ENCODE measurements at places on chromosomes 11 and 22. TPM values are rescaled to one million over a fixed set of nuclear protein-coding genes. Genes with fewer than 3 reads are reported as not detected.

Gene UBTFL1
- not detected for total RNA-seq

DNA sequence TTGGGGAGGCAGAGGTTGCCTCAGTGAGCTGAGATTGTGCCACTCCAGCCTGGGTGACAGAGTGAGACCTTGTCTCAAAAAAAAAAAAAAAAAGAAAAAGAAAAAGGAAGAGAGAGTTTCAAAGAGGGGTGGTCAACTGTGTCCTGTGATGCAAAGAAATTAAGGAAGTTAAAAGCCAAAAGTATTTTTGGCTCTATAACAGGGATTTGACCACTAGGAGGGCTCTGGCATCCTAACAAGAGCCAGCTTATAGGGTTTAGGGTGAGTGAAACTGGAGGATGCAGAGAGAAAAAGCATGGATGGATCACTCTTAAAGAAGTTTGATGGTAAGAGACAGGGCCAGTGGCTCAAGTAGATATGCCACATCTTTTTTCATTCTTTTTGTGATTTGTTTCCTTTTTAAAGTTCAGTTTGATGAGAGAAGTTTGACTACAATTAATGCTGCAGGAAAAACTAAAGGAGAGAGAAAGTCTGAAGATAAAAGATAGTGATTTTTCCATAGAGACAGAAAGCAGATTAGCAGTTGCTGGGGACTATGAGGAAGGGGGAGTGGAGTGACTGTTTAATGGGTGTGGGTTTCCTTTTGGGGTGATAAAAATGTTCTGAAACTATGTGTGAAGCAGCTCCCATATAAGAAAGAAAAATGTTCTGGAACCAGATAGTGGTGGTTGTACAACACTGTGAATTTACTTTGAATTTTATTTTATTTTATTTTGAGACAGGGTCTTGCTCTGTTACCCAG, 11.1 kb upstream of the MICAL2 start:
- no peak for DNase-seq

- no peak for DNase-seq
Observed at GRCh38 chr11:120235024-120235628, 4.8 kb upstream of the POU2F3 start.

DNA sequence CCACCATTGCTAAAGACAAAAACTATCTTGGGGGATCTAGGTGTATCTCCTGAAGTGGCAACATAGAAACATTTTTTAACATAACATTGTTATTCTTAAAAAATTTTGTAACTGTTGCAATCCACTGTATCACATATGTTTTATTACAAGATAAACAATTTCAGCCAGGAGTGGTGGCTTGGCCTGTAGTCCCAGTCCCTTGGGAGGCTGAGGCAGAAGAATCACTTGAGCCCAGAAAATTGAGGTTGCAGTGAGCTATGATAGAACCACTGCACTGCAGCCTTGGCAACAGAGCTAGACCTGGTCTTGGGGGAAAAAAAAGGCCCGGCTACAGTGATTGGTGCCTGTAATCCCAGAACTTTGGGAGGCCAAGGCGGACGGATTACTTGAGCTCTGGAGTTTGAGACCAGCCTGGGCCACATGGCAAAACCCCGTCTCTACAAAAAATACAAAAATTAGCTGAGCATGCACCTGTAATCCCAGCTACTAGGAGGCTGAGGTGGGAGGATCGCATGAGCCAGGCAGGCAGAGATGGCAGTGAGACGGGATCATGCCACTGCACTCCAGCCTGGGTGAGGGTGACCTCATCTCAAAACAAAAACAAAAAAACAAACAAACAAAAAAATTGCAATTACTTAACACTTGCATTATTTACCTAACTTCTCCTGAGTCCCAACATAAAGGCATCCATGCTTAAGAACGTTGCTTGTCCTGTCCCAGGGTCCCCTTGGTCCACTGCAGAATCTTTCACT, 1.5 kb upstream of the DEPDC5 start:
- no peak for DNase-seq

GRCh38 chr11:1373536-1374214, 16.1 kb upstream of the BRSK2 start:
- DNase-seq = no peak

- no peak for DNase-seq
Observed at GRCh38 chr22:42344361-42344905, 74.0 kb upstream of the TCF20 start.

GRCh38 chr11:130718120-130718519, 198.2 kb downstream of the SNX19 start:
- no peak for DNase-seq

GRCh38 chr11:58028687-58029411, 1.9 kb upstream of the OR6Q1 start:
- no peak for DNase-seq

- no peak for DNase-seq
Observed at GRCh38 chr11:27429761-27430393, 42.7 kb downstream of the LGR4 start.

GRCh38 chr11:130340671-130341319, 26.1 kb upstream of the ZBTB44 start:
- no peak for DNase-seq

- no peak for DNase-seq
Observed at GRCh38 chr11:36501236-36501635, 8.8 kb downstream of the TRAF6 start.

DNA sequence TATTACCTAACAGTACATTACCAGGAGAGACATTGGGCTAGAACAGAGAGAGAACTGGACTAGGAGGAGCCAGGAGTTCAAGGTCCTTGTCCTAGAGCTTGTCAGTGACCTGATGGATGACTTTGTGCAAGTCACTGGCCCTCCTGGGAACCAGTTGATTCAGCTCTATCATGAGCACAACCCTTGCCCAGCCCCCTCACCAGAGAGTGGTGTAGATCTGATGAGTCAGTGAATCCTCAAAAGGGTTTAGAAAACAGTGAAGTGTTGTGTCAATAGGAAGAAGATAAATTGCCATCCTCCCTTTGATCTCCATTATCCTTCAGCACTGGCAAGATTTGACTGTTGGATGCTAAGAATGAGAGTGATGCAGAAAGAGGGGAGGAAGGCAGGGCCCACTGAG, 24.3 kb downstream of the NEU3 start:
- no peak for DNase-seq

DNA sequence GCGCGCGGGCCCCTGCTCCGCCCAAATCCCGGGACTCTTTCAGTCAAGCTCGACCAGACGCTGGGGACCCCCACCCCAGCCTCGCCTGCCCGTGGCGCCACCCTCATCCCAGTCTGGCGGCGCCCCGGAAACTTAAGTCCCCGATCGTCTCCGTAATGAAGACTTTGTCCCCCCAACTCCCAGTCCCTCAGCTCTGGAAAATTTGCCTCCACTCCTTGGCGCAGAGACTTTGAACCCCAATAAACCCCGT, 348 bp downstream of the PLCB3 start:
- no peak for DNase-seq

DNA sequence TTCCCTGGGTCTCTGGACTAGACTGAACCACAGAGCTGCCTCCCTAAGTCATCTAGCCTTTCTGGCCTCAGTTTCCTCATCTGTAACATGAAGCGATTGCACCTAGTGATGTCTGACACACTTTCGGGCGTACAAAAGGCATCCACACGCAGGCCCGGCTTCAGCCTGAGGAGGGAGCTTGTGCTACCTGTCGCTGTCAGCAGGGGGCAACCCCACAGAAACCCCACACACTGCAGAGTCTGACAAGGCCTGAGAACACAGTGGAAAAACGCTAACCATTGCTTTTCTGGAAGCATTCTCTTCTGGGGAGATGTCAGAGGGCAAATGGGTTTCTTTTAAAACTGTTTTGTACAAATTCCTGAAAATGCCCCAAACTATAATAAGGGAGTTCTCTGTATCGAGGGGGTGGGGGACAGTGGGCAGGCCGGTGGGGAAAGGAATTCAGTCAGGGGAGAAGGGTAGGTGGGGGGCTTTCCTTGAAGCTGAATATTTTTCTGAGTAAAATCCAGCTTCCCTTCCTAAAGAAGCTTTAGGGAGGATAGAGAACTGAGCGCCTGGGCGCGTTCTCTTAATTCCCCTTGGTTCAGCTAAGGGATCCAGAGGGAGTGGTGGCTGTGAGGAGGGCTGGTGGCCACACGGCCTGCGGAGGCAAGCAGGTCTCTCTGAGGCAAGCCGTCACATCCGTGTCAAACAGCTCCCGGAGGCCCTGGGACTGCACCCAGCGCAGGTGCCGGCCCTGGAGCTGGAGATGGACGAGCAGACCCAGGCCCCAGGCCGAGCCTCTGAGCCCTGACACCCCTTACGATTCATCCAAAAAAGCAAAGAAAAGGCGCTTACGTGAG, 533 bp downstream of the ELF5 start:
- peak; percentile 7 for DNase-seq

GRCh38 chr11:133697161-133697560, 148.2 kb downstream of the SPATA19 start:
- no peak for DNase-seq

DNA sequence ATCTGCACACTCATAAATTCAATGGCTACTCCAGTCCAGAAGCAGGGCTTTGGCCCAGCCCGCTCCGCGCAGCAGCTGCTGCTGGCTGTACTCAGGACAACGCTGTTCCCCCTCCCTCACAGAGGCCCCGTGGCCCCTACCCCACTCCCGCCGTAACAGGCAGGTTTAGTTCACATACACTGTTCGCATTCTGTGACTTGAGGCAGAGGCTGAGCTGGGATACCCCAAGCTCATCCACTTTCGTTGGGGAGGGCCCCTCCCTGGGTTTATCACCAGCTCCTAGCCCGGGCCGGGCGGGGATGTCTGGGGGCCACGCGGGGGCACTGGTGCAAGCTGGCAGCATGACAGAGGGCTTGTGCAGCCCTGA, 52.4 kb downstream of the SYT13 start:
- DNase-seq = no peak

DNA sequence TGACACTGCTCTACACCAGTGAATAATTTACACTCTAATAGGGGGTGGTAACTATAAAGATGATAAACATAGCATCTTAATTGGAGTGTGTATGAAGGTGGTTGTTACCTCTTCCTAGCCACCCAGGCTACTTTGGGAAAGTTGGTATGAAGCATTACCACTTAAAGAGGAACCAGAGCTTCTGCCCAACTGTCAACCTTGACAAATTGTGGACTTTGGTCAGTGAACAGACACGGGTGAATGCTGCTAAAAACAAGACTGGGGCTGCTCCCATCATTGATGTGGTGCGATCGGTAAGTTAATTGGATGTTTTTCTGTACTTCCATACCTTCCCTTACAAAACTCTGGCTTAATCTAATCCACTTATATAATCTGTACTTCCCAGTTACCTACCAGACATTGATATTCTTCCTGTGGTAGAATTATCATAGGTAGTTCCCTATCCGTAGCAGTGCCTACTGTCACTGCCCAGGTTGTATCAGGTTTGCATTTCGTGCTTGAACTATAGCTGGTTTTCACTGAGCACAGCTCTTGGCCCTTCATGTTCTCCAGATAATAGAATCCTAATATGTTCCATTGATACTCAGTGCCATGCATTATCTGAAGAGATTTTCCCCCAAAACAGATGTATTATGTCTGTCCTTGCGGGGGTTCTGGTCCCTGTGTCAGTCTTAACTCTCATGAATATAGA, 2.2 kb downstream of the RPL27A start:
- DNase-seq = no peak

DNA sequence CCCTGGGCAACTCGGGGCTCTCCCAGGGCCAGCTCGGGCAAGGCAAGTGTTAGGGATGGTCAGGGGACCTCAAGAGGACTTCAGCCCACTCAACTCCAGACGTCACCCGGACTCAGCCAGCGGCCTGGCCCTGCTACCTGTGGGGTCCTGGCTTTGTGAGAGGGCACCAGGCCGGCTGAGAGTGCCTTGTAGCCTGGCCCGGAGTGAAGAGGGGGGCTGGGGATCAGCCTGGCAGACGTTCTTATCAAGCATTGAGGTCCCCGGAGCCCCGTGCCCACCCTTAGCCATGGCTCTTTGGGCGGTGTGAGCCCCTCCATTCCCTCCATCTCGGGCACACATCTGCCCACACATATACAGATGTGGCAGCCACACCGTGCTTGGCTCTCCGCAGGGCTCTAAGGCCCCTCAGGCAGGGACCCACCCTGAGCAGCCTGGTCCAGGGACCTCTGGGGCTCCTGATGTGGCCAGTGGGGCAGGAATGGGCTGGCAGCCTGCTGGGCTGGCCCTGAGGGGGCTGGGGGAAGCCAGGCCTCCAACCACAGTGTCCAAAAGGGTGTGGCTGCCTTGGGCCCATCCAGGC, 15.3 kb downstream of the LSP1 start:
- DNase-seq = no peak

Gene HSPB2
- not detected for total RNA-seq

DNA sequence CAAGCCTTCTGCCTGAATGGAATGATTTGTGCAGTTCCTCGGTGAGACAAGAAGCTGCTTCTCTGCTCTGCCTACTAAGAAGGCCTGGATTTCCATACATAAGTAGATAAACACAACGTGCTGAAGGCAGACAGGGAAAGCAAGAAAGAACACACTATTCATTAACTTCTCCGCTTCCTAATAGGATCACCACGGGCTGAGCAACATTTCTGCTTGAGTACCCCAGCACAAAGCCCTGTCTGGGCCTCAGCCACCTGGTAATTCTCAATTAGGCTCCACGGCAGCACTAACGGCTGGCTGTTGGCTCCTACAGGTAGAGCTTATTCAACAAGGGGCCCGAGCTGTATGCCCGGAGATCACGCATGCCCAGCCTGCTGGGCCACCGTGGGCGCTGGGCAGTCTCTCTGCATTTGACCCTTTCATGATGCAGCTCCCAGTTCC, 1156.6 kb downstream of the TBC1D22A start:
- DNase-seq = no peak

- no peak for DNase-seq
Observed at GRCh38 chr11:120013325-120014250, 124.3 kb downstream of the TRIM29 start.

DNA sequence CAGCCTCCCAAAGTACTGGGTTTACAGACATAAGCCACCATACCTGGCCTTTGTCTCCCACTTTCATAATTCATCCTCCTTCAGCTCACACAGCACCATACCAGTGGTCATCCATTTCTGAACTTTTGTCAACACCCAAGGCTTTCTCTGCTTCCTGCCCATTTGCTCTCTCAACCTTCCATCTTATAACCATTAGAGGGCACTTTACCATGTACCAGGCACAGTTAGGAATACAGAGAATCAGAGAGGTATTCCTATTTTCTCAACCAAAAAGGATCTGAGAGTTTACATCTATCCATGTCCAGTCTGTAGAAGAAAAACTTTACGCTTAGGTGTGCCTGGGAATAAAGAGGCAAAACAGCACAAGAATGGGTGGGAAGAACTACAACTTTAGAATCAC, 397.6 kb downstream of the BUD13 start:
- DNase-seq = no peak

Gene TBX1
- total RNA-seq = 3.6 TPM

GRCh38 chr11:59267196-59267595, 54.5 kb upstream of the MPEG1 start:
- no peak for DNase-seq

All from glomerular endothelial cell (primary cell).